ENCODE measurements at places on chromosomes 7 and 10.

DNA sequence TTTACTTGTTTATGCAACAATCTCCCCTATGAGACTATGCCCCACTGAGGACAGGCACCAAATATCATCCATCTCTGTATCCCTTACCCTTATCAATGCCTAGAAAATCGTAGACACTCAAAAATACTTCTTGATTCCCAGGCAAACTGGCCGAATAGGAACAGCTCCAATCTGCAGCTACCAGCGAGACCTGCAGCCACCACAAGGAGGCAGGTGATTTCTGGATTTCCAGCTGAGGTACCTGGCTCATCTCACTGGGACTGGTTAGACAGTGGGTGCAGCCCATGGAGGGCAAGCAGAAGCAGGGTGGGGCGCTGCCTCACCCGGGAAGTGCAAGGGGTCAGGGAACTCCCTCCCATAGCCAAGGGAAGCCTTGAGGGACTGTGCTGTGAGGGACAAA is 10.8 kb upstream of the PPP1R3C start:
- DNase-seq = no peak

- no peak for DNase-seq
Observed at GRCh38 chr10:60230892-60231291, 158.8 kb downstream of the ANK3 start.

- DNase-seq = no peak
Observed at GRCh38 chr7:17152721-17153120, 145.7 kb upstream of the AHR start.

DNA sequence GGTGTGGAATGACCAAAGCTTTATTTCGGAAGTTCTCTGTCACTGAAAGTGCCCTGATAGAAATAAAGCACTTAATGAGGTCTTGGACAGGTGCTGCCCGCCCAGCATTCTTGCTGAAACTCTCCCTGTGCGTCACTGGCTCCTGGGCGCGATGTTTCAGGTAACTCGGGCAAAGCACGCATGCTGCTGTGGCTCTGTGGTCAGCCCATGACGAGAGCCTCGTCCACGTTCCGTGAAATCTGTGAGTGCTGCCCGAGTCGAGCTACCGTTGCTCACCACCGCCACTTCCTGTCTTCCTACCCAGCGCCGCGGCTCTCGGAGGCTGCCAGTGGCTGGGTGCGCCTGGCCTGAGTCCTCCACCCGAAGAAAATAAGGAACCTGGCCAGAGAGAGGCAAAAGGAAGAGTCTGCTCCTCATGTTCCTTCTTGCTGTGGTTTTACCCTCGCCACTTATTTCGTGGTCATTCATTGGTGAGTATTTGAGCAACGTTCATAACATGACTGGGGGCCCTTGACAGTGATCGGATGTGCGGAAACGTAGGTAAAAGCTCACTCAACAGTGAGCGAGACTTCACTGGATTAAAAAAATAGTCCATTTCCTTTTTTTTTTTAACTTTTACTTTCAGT is 95.5 kb downstream of the MAP3K8 start:
- no peak for DNase-seq

- no peak for DNase-seq
Observed at GRCh38 chr10:26022831-26023230, 88.8 kb downstream of the MYO3A start.

DNA sequence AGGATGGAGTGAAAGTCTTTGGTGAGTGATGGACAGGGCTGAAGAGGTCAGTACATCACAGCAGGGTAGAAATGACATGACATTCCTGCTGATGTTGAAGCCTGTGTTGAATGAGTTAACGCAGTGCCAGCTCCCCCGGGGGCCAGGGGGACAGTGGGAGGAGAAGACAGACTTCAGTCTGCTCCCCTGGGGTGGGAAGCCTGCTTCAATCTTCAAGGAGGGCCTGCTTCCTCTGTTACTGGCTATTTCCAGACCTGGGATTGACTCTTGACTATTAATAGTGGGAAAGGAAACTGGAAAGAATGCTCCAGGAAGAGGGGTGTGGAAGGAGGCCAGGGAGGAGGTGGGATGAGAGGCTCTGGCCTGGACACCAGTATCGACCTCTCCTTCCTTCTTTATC is 27.2 kb downstream of the PODXL start:
- DNase-seq = no peak

- no peak for DNase-seq
Observed at GRCh38 chr10:125123476-125124114, 36.8 kb downstream of the CTBP2 start.
